ENCODE measurements at places on chromosomes 2 and 18.

GRCh38 chr2:241559323-241560161, 997 bp downstream of the BOK start:
- peak; percentile 73 for DNase-seq

DNA sequence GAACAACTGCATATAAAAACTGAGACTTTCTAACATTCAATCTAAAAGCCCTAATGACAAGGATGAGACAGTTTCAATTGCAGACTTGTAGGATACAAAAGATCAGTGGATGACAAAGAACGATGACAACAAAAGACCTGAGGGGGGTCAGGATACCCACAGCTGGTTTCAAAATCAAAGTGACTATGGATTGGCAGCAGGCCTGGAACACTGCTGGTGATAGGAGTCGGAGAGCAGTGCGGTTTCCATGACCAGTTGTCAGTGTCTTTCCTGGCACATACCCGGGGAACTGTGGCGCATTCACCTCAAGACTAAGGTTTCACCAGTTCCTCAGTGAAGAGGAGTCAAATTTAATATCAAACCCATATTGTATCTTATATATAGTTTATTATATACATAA, 42.0 kb downstream of the EHD3 start:
- no peak for DNase-seq

DNA sequence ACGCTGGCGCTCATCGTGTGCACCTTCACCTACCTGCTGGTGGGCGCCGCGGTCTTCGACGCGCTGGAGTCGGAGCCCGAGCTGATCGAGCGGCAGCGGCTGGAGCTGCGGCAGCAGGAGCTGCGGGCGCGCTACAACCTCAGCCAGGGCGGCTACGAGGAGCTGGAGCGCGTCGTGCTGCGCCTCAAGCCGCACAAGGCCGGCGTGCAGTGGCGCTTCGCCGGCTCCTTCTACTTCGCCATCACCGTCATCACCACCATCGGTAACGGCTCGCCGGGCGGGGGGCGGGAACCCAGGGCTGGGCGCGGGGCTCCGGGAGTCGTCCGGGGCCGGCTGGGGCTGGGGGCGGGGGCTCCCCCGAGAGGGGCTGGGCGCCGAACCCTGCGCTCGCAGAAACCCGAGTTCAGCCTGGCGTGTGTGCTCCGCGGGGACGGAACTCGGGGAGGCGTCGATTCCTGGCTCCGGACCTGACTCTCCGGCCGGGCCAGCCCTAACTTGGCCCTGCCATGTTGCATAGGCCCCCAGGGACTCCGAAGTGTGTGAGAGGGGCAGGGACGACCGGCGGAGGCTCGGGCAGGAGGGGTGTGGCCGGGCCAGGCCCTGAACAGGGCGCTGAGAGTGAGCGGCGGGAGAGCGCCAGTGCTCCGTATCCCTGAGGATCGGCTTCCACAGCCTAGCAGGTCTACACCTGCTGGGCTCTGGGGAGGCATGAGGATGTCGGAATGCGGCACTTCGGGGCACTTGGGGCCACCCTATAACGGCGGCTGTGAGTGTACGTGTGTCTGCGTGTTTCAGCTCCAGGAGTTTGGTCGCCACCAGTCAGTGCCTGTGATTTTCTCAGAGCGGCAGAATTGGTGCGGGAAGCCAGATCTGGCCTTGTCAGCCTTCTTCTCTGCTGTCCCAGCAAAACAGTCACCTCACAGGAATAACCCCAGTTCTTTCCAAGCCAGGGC, 651 bp downstream of the KCNK3 start:
- DNase-seq: peak; percentile 39

DNA sequence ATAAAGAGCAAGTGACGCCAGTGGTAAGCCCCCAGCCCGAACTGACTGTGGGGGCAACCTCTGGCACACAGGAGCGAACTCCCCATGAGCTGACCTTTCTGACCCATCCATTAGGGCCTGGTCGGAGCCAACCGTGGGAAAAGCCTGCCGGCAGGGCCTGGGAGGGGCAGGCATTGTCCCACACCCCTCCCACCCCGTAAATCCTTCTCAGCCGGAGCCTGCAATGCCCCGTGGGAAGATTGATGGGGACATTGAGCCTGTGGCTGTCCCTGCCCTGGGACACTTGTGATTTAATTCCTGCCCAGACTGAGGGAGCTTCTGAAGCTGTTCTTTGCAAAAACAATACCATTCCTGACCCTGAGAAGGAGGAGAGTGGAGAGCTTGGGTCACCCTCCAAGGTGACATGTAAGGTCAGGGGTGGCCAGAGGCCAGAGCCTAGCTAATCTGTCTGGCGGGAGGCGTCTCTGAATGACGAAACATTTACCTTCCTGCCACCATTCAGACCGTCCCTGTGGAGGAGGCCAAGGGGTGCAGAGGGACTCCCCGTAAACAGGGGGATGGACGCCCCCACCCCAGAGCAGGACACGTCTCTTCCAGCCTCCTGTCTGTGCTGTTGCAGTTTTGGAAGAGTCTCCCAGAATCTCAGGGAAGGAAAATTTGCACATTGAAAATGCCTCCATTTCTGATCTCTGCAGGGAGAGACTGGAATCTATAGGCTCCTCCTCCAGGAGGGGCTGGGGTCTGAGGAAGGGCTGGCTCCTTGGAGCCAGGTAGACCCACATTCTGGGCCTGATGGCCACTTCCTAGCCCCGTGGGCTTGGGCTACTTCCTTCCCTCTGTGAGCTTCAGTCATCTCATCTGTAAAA, 51.2 kb upstream of the HS6ST1 start:
- DNase-seq: no peak

DNA sequence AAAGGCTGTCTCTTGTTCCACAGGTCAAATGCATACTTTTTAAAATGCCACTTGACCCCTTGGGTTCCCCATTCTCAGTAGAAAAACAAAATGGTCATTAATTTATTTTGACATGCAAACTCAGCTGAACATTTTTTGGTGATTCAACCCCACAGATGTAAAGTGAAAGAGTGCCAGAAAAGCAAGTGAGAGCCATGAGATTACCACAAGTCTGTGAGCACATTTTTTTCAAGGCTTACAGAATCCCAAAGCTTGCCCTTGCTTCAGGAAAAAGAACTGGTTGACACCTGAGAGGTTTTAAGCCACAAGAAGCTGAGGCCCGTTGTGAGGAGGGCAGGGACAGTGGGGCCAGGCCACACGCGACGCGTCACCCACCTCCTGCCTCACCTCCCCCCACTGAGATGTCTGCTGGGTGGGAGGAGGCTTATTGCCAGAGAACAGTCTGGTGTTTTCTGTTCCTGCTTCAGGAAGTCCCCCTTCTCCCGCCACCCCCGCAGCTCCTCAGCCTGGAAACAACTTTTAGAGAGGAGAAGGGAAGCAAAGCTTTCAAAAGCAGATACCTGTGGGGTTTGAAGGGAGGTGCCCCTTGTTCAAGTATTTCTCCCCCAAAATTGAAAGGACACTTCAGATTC, 70.4 kb upstream of the CYP1B1 start:
- peak; percentile 96 for DNase-seq

- no peak for DNase-seq
These were observed 50.3 kb downstream of the KANSL3 start for GRCh38 chr2:96587843-96588242.

GRCh38 chr2:236612737-236613136, 43.1 kb downstream of the ACKR3 start:
- DNase-seq: no peak

DNA sequence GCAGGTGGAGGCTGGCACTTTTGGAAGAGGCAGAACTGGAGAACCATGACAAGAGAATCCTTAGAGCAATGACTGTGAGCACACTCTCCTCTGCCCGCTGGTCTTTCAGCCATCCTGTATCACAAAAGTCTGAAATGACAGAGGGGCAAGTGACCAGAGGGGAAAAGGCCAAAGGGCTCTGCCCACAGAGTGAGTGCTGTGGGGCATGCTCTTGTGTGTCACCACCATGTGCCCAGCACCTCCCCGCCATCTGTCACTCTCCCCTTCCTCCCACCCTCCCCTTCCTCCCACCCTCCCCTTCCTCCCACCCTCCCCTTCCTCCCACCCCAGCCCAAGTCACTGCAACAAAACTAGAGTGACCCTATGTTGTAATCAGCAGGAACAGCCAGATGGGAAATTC, 31.9 kb downstream of the DAW1 start:
- DNase-seq: no peak

GRCh38 chr2:182883451-182883850, 17.0 kb upstream of the FRZB start:
- peak; percentile 64 for DNase-seq

DNA sequence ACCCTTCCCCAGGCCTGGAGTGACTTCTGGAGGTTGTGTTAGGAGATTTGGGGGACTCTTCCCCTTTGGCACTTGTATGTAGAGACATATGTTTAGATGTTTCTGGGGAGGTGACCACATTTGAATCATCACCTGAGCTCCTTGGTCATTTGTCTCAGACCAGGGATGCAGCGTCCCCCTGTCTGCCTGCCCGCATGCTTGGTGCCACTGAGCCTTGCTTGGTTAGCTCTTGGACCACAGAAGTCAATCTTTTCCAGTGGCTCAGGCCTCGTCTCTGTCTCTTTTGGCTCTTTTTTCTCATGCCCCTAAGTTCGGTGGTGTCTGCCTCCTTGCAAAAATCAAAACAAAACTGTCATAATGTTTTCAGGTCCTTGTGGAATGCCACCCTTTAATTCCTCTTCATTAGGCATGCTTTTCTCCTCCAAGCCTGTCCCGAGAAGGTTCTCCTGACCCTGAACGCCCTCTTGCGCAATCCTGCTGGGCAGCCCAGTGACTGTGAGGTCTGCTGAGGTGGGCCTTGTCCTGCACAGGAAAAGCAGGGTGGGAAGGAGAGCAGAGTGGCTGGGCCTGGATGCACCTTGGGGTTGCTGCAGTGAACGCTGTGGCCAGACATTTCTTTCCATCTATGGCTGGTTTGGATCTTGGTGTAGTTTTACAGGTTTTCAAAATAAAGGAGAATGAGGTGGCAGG, 24.9 kb downstream of the GLI2 start:
- DNase-seq: peak; percentile 49

GRCh38 chr2:7666596-7667259, 749.5 kb downstream of the RNF144A start:
- no peak for DNase-seq

DNA sequence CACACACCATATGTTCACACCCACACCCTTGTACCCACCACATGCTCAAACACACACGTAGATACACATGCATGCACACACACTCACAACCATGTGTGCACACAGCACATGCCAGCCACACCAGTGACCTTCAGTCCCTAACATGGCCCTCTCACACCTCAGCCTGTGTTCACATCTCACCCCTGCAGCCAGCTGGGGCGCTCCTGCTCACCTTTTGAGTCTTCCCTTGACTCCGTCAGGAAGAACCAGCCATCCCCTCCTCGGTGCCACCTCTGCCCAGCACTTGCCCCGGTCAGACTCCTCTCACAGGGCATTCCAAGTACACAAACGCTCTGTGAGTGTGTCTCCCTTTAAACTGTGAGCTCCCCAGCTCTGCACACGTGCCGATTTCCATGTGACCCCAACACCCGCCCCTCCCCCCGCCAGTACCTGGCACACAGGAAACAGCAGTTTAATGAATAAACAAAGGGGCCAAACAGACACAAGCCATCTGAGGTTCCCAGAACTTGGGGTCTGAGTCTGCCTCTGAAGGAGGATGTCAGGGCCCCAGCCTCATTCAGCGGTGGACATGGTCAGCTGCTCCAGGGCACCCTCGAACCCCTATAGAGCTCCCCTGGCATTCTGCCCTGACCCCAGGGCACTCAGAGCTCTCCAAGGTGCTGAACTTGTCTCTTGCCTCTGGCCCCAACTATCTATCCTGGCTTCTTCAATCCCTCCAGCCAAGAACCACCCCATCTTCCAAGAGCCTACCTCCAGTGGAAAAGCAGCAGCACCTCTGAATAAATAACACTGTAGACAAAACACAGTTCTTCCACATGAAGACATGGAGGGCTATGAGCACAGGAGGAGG, 252.9 kb downstream of the ATAD2B start:
- no peak for DNase-seq

- DNase-seq: peak; percentile 29
These were observed 949 bp upstream of the MYL12B start for GRCh38 chr18:3260995-3261372.

- peak; percentile 41 for DNase-seq
These were observed 167.2 kb downstream of the TRIB2 start for GRCh38 chr2:12883906-12884305.

DNA sequence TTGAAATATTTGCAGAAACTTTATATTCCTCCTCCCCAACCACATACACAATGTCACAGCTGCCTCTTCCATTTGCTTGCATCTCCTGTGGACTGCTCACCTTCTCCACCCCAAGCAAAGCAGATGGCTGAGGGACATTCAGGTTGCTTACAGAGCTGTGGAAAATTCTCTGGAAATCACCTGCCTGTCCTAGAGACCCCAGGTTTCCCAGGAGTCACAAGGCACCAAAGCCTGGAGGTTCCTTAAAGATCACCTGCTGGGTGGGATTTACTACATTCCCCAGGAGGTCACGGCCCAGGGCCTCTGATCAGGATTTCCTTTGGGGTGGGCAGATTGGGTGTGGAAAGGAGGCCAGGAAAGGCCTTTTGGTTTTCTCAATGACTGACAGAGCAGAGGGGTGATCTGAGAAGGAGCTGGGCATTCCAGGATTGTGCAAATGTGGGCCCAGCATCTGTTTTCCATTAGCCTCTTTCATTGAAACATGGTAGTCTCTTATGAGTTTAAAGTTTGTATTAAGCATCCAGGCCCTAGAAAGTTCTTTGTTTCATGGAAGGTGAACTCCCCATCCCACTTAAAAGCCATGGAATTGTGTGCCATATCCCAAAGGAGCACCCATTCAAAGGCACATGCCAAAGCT, 410.7 kb upstream of the TNP1 start:
- DNase-seq: peak; percentile 47

GRCh38 chr2:105634198-105634597, 110.5 kb upstream of the NCK2 start:
- no peak for DNase-seq

- DNase-seq: peak; percentile 90
These were observed 70.2 kb upstream of the MEIS1 start for GRCh38 chr2:66364495-66365333.

DNA sequence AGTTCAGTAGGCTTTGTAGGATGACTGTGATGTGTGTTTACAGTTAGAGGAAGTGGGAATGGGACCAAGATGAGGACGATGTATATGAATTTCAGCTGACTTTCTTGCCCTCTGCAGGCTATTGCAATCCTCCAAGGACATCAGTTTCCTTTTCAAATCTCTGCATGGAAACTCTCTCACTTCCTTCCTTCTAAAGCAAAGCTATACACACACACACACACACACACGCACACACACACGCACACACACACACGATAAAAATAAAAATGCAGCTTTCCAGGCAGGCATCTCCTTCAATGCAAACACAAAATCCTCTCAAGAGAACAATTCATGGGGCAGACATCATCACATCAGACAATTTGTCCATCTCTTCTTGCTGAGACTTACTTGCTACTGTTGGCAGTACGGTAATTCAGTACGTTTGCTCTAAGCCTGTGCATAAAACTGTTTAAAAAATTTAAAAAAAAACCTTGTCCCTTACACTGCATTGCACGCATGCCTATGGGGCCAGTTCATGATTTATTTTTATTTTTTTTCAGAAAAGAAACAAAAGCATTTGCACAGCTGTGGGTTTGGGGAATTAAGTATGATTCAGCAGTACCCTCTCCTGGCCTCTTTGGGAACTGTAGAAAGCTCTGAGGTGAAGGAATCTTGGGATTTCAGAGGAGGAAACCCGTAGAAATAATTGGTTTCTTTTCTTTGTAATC, 27.1 kb upstream of the ICOS start:
- peak; percentile 77 for DNase-seq

GRCh38 chr2:15780234-15780633, 160.1 kb upstream of the MYCN start:
- DNase-seq: no peak
